ENCODE measurements at places on chromosomes 2 and 18. TPM values are rescaled to one million over a fixed set of nuclear protein-coding genes. Genes with fewer than 3 reads are reported as not detected.

DNA sequence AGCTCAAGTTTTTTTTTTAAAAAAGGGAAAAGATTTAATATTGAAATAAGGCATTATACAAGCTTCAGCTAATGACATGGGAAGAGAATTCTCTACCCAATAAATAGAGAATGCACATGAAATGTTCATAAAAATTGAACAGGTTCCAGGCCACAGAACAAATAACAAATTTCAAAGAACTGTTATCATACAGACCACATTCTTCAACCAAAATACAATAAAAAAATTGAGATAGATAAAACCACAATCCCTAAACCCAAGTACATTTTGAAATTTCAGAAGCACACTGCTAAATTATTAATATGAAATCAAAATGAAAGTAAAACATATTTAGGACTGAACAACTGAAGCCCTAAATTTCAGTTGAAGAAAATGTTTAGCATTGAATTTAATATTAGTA lies 89.6 kb downstream of the BCL2 start:
- no peak overlapping the region for H3K27ac ChIP-seq
- peaks cover 3% of the 10 kb centered on the region for H3K4me1 ChIP-seq
- no peak overlapping the region for H3K4me3 ChIP-seq
- no peaks in the 10 kb centered on the region for H3K27me3 ChIP-seq

The RBM43 gene
- 16.8 TPM for total RNA-seq

GRCh38 chr2:218748741-218749441 lies 33.1 kb upstream of the CYP27A1 start:
- no peaks in the 10 kb centered on the region for H3K27me3 ChIP-seq
- H3K36me3 ChIP-seq: peaks cover 69% of the 10 kb centered on the region
- no peak overlapping the region for H3K4me3 ChIP-seq
- peaks cover 10% of the 10 kb centered on the region for H3K4me1 ChIP-seq

The PLGLB2 gene
- not detected for total RNA-seq

DNA sequence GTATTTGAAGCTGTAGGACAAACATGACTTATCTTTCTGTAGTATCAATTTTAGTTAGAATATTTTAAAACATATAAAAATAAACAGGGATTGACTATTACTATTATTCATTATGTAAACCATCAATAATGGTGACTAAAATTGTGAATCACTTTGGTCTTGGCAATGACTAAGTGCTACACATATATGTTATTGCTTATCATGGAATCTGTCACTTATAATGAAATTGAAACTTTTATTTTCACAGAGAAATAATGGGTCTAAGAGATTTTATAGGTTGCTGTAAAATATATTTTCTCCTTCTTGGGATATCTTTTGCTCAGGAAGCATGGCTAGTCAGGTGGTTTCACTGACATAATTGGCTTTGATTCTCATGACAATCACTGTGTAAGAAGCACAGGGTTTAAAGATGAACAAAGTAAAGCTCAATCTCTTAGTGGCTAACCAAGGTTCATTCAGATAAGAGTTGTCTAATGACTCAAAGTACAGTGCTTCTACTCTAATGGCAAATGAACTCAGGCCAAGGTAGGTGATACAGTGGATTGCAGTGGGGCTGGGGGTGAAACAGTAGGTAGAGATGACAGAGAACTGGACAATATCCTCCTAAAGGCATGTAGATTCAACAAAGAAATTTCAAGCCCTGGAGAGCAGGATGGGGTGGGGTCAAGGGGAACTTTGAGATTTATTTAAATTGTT lies 98.6 kb upstream of the FANCL start:
- no peaks in the 10 kb centered on the region for H3K4me1 ChIP-seq
- DNase-seq: no peak
- no peaks in the 10 kb centered on the region for H3K27me3 ChIP-seq
- H3K27ac ChIP-seq: no peak overlapping the region

DNA sequence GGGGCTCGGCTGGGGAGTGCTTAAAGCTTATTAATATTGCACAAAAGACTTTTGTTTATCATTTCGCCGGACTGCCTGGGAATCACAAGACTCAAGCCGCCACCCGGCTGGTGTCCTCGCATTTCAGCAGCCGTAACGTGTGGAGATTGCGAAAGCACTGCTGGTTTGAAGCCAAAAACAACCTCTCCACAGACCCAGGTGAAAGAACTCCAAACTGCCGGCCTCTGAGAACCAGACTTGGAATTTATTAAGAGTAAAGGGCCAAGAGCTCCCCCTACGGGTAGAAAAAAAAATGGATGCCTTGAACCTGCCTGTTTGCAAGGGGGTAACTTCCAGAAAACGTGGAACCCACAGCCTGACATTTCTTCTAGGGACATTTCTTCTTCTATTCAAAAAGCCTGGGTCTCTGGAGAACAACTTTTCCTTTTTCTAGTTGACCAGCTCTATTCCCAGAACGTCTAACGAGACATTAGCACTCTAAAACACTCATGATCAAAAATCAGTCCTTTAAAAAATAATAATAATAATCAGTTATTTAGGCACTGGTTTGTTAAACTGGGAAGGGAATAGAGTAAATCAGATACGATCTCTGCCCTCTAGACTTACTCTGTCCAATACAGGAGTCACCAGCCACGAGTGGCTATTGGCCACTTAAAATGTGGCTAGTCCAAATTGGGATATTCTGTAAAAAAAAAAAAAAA lies 216.3 kb downstream of the C1D start:
- no peaks in the 10 kb centered on the region for H3K27me3 ChIP-seq
- peaks cover 12% of the 10 kb centered on the region for H3K4me1 ChIP-seq
- H3K4me3 ChIP-seq: peak overlapping the region; percentile 12
- H3K36me3 ChIP-seq: no peaks in the 10 kb centered on the region
- H3K27ac ChIP-seq: no peak overlapping the region

DNA sequence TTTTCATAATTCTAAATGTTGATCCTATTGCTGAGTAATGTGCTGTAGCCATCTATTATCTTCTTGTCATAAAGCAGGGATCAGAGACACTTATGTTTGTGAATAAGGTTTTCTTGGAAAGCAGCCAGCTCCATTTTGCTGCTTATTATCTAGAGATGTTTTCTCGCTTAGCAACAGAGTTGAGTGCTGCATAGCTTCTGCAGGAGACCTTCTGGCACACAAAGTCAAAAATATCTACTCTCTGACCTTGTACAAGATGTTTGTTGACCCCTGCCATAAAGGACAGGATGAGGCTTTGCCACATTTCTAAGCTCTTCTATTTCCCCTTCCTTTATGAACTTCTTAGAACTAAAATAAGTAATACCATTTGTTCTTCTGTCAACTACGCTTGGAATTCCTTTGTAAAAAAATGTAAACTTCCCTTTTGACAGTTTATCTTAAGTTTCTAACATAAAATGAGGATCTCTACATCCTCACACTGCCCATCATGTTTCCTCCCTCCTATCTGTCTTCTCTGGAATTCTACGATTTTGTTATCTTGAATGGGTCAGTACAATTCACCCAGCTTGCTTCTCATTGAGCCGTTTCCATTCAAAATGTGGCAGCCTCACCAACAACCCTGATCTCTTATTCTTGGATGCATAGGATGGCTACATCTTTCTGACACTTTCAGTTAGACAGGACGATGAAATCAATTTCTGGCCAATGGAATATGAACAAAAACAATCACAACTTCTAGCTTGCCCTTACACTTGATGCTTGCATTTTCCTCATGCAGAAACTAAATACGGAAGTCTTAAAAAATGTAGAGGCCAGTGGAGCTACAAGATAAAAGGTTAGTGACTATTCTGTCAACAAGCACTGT lies 1377.0 kb downstream of the SUCLG1 start:
- H3K4me1 ChIP-seq: no peaks in the 10 kb centered on the region
- no peak for DNase-seq

The KIF5C gene
- 0.66 TPM for total RNA-seq

The CXCR1 gene
- total RNA-seq: 3.1 TPM

GRCh38 chr2:234091432-234091879 lies 41.0 kb downstream of the SPP2 start:
- H3K36me3 ChIP-seq: no peaks in the 10 kb centered on the region
- no peak overlapping the region for H3K4me3 ChIP-seq
- peak overlapping the region; percentile 40 for H3K27ac ChIP-seq

DNA sequence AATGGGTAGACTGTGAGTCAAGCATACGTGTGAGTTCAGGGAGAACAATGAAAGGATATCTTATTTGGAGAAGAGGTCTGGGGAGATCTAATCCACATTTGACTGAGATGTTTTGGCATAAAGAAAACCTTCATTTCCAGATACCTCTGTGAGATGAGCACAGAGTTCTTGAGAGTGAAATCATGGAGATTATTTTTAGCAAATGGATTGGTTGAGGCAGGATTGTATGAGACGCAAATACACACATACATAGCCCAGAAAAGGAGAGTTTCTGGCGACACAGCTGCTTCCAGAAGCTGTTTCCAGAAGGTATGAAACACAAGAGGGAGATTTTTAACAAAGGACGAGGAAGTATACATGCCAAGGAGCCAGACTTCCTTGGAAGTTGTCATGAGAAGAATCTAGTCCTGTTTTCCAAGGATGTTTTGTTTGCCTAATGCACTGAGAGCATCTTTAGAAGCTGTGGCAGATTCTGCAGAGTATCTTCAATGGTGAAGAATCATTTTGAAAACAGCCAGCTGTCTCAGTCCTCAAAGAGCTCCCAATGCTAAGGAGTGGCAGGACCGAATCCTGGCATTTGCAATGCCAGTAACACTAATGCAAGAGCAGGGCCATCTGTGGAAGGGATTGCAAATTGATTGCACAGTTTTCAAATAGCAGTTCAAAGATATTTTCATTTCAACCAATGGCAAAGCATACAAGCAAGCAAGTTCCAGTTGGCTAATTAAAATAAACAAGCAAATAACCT lies 177.2 kb downstream of the SETBP1 start:
- H3K4me3 ChIP-seq: no peak overlapping the region
- peaks cover 3% of the 10 kb centered on the region for H3K4me1 ChIP-seq
- H3K27ac ChIP-seq: no peak overlapping the region
- H3K27me3 ChIP-seq: no peaks in the 10 kb centered on the region

DNA sequence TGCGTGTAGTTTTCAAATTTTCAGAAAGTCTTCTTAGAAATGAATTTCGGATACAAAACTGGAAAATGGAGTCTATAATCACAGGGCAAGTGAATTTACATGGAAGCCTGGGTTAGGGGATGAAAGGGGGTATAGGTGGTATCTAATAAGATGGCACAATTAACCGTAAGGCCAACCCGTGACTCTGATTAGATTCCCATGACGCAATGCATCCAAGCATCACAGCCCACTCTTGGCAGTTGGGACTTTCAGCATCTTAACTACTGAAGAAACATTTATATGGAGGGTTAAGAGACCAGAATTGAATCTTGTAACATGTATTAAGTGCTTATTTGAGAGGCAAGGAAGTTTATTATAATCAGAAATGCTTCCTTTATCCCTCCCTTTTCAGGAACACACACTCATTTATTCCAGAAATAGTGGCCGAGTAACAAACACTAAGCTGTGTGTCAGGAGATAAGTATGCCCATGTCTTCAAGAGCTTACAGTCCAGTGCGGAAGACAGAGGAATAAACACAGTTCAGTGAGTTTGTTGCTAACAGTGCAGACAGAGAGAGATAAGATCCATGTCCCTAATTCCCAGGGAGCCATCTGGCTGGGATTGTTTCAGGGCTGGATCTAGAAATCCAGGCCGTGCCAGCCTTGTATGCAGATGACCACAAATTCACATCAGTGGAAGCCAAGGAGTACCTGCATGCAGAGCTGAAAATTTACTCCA lies 151.2 kb downstream of the ANTXR1 start:
- DNase-seq: no peak
- no peaks in the 10 kb centered on the region for H3K36me3 ChIP-seq
- H3K4me1 ChIP-seq: peaks cover 35% of the 10 kb centered on the region
- peak overlapping the region; percentile 82 for H3K27ac ChIP-seq
- no peak overlapping the region for H3K4me3 ChIP-seq

DNA sequence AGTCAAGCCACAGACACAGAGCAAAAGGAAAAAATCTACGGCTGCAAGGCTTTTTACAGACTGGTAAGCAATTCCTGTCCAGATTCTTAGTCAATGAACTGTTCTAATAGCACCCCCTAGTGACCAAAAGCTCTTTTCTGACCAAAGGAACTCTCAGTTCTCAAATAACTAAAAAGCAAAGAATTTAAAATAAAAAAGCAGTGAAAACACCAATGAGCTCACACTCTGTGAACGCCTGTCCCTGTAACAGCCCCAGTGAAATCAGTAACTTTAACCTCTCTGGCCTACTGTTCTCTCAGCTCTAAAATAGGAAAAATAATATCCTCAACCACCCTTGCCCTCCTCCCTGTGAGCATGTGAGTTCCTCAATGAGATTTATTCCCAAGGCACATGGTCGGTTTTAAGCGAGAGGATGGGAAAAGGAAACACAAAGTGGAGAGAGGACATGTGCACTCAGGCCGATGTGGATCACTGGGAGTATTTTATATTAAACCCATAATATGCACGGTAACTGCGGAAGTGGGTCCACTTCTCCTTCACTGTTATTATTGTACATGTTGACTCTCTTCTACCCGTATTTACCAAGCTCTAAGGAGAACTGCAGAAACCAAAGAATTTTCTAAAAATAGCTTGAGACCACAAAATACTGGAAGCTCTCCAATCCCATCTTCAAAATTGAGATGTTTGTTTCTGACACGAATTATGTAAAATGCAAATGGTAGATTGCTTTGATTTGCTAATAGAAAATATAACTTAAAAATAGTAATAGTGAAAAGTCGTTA lies 128.5 kb downstream of the STK39 start:
- H3K36me3 ChIP-seq: no peaks in the 10 kb centered on the region
- DNase-seq: no peak
- no peaks in the 10 kb centered on the region for H3K4me1 ChIP-seq
- no peak overlapping the region for H3K4me3 ChIP-seq

GRCh38 chr2:56133931-56134629 lies 49.7 kb upstream of the CCDC85A start:
- no peak overlapping the region for H3K27ac ChIP-seq
- H3K27me3 ChIP-seq: no peaks in the 10 kb centered on the region
- H3K36me3 ChIP-seq: no peaks in the 10 kb centered on the region
- DNase-seq: no peak
- H3K4me1 ChIP-seq: peaks cover 9% of the 10 kb centered on the region
- no peak overlapping the region for H3K4me3 ChIP-seq

GRCh38 chr2:7539760-7540159 lies 622.5 kb downstream of the RNF144A start:
- no peak for DNase-seq
- H3K4me3 ChIP-seq: no peak overlapping the region
- H3K36me3 ChIP-seq: no peaks in the 10 kb centered on the region
- H3K27ac ChIP-seq: no peak overlapping the region
- no peaks in the 10 kb centered on the region for H3K4me1 ChIP-seq

DNA sequence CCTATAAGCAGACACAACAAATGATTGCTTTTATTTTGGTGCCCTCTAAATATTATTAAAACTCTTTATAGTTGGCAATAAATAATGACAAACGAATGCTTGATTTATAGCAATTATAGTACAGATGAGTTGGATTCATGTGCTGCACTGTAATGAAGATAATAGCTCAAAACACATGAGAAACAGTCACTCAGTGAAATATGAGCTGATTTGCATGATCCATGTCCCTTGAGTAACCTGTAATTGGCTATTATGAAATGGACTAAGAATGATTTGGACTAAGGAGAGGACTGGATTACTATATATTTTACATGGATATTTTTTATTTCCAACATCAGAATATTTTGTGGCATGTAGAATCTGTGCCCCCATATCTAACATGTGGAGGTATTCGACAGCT lies 365.6 kb upstream of the UBE2E3 start:
- H3K4me1 ChIP-seq: no peaks in the 10 kb centered on the region
- DNase-seq: no peak
- no peak overlapping the region for H3K4me3 ChIP-seq
- no peaks in the 10 kb centered on the region for H3K36me3 ChIP-seq
- no peak overlapping the region for H3K27ac ChIP-seq
